ENCODE measurements at places on chromosomes 13 and 19.

- peak; percentile 44 for DNase-seq
Measured at GRCh38 chr19:46394402-46394797, 19.0 kb downstream of the CCDC8 start.

- DNase-seq = no peak
Measured at GRCh38 chr19:32566246-32566830, 14.7 kb upstream of the PDCD5 start.

DNA sequence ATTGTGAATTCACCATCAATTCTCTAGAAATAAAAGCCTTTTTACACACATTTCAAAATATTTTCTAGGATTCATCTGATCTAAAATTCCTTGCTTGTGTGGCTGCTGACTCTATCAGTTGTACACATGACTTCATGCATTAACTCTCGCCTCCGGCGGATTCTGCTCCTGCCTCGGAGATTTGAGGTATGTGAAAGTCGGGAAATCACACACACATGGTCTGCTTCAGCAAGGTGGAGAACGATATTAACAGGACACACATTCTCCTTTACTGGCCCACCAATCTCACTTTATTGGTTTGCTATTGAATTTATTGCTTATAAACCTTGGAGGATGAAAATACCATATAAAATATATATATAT, 855.7 kb downstream of the SLITRK5 start:
- DNase-seq = no peak

- DNase-seq = no peak
Measured at GRCh38 chr13:46535002-46535401, 18.0 kb upstream of the LRCH1 start.

DNA sequence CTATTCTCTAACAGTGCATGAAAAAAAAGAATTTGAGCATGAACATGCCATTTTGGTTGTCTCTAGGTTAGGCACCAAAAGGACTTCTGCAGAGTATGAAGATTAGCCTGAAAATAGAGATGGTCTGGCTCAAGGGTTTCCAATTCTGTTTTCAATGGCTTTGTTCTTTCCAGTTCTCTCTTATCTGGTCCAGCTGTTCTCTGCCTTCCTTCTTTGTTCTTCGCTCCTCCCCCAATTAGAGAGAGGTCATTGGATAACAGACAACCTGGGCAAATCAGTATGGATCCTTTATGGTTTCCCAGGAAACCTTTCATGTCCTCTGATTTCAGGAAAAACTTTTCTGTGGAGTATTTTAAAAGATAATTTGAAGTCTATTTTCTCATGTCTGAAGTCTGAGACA, 623.4 kb downstream of the PCDH17 start:
- peak; percentile 45 for DNase-seq

DNA sequence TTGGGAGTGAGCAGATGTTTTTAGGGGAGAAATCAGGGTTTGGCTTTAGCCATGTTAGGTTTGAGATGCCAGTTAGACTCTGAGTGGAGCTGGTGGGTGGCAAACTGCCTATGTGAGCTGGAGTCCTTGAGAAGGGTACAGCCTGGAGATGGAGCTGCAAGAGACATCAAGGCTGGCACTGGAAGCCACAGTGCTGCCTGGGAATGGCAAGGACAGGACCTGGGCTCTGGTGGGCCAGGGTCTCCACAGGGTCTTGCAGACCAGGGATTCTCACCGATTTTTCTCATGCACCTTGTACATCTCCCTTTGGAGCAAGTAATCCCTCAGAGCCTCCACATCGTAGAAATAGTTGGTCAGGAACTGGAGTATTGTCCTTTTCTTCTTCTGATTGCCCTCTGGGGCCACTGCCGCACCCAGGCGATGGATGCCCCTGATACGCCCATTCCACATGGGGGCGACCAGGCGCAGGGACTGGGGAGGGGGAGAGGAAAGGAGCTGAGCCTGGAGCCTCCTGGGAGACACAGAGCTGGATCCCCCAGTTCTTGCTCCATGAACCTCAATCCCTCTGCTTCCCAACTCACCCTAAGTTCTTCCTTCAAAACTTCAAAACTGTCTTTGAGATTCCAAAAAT, 1.7 kb downstream of the DMAC2 start:
- DNase-seq = no peak

- DNase-seq = no peak
Measured at GRCh38 chr19:15701757-15702533, 25.9 kb upstream of the OR10H2 start.

DNA sequence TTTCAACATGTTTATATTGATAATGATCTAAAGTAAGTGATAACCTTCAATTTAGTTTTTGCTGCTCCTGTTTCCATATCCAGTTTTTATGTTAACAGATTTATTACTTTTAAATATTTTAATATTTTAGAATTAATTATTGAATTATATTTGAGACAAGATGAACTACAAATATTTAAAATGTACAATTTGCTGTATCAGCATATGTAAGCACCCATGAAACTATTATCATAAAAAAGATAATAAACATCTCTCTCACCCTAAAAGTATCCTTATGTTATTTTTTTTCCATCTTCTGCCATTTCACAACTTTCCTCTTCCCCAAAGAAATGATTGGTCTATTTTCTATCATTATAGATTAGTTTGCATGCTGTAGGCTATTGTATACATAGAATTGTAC, 1426.6 kb upstream of the PRR20A start:
- DNase-seq = no peak

DNA sequence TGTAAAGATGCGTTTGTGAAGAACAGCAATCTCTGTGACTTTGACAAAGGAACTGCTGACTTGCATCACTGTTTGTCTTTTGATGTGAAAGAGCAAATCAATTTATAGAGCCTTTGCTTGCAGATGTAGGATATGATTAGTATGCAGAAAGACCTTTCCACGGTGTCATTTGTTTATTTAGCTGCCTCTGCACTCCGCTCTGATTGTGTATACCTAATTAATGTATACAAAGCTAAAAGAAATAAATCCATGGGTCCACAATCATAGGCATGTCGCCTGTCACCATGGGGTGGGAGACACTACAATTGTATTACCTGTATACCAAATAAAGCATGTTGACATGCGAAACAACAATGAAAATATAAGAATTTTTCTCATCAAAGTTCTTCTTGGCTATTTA, 410.7 kb downstream of the MZT1 start:
- no peak for DNase-seq

- DNase-seq = no peak
Measured at GRCh38 chr19:34997071-34997617, 3.0 kb upstream of the GRAMD1A start.

DNA sequence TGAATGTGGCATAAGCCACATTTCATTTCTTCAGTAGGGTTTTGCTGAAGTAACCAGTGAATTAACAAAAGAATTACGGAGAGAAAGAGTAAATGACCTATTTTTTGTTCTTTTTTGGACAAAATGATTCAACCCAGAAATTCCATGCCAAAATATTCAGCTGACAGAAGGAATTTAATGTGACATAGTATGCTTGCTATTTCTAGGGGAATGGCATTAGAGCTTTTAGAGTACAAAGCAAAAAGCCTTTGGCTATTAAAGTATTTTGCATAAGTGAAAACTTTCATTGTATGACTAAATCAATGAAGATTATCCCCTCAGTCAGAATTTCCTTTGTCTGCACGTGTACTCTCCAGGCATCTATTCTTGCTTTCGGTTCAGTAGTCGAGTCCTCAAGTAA, 465.3 kb downstream of the COG6 start:
- no peak for DNase-seq

GRCh38 chr13:72463561-72463960, 263.9 kb downstream of the MZT1 start:
- DNase-seq = no peak
